ENCODE measurements at places on chromosomes 1 and 21.

DNA sequence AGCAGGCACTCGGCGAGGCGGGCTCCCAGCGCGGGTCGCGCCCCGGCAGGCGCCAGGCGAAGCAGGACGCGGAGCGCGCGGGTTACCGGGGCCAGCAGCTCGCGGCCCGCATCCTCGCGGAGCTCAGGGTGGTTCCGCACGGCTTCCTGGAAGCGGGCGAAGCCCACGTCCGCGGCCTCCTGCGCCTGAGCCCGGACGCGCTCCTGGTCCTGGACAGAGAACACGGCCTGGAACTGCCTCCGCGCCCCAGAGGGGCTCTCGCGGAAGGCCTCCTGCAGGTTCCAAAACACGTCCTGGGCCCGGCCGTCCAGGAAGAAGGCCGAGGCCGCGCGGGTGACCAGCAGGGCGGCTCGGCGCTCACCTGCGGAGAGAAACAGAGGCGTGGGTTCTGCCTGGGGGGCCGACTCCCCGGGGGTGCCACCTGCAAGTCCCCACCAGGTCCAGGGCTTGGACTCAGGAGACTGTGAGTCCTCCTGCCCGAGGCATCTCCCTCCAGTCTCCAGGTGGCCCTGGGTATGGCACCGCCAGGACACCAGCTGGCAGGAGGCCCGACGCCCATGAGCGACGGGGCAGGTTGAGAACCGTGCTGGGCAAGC lies 11.4 kb downstream of the TTC34 start:
- DNase-seq: no peak

- no peak for DNase-seq
Observed at GRCh38 chr1:34721646-34722355, 33.0 kb upstream of the GJB5 start.

- no peak for DNase-seq
Observed at GRCh38 chr1:78070758-78071157, 25.0 kb downstream of the GIPC2 start.

GRCh38 chr1:69711190-69711930 lies 143.6 kb downstream of the LRRC7 start:
- no peak for DNase-seq

GRCh38 chr21:32979598-32980268 lies 46.0 kb upstream of the OLIG2 start:
- DNase-seq: no peak

DNA sequence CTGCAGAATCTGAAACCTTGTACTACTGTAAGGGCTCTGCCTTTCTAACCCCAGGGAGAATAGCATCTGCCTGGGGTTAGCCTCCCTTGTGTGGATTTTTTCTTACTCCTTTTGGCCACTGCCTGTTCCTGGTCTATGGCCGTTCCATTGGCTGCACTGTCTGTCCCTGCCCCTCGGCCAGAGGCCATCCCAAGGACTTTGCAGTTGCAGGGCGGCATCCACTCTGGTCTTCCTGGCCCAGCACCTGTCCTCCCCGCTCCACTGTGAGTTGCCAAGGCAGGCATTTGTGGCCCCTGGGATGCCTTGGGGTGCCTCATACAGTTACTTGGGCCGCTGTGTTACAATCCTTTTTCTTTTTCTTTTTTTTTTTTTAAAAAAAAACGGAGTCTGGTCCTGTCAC lies 45.8 kb downstream of the PDE9A start:
- no peak for DNase-seq

GRCh38 chr1:229286099-229286766 lies 15.3 kb downstream of the RAB4A start:
- no peak for DNase-seq

GRCh38 chr1:25123551-25123950 lies 108.8 kb downstream of the SYF2 start:
- no peak for DNase-seq

- no peak for DNase-seq
Observed at GRCh38 chr1:58432851-58433668, 113.5 kb downstream of the OMA1 start.

DNA sequence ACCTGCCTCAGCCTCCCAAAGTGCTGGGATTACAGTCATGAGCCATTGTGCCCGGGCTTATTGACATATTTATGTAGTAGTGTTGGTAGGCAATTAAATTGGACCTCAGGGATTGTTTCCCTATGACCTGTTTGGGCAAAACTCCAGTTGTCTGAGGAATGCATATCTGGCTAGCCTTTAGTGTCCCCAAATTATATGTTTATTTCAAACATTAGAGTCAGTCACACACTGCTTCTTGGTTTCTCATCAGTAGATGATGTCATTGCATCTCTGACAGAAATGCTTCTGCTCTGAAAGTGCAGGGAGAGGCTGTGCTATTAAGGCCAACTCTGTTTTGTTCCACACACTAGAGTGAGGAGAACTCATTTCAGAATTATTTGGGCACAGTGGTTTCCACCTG lies 12.5 kb downstream of the PIP5K1A start:
- DNase-seq: no peak

DNA sequence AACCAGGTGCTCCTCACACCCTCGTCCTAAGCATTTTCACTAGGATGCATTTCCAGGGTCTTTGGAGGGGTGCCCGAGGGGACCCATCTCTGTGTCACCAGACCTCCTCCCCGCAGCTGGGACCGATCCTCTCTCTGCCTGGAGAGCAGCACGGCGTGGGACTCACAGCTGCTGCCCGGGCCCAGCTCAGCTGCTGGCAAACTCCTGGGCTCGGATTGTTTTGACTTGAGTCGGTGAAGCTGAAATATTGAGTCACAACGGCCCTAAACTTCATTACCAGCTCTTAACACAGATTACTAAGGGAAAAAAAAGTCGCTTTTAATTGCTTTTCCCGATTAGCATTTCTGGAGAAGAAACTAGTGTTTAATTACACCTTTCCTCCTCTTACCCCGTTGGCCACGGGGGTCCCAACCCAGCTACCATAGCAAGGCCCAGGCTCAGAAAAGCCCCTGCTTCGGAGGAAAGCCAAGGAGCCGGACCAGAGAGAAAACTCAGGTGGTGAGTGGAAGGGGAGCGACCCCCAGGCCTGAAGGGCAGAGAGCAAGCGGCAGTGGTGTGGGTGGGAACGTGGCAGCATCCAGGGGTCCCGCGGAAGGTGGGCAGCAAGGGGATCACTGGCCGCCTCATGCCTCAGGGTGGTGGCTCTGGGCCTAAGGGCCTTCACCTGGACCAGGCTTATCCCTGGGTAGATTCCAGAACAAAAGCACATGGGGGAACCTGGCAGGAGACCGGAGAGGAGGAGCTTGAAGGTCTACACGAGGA lies 41.7 kb downstream of the CASZ1 start:
- DNase-seq: no peak

- no peak for DNase-seq
Observed at GRCh38 chr1:59506952-59507351, 210.1 kb downstream of the FGGY start.

- no peak for DNase-seq
Observed at GRCh38 chr1:107010582-107010981, 45.9 kb upstream of the PRMT6 start.

- no peak for DNase-seq
Observed at GRCh38 chr21:38388203-38388602, 110.1 kb downstream of the ERG start.

DNA sequence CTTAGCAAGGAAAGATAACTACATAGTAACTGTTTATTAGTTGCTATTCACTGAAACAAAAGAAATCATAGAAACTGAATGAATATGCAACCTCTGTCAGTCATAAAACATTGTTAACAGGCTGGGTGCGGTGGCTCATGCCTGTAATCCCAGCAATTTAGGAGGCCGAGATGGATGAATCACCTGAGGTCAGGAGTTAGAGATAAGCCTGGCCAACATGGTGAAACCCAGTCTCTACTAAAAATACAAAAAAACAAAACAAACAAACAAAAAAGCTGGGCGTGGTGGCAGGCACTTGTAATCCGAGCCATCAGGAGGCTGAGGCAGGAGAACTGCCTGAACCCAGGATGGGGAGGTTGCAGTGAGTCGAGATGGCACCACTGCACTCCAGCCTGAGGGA lies 44.1 kb downstream of the CRB1 start:
- DNase-seq: no peak

- no peak for DNase-seq
Observed at GRCh38 chr1:53655931-53656746, 82.8 kb downstream of the GLIS1 start.

DNA sequence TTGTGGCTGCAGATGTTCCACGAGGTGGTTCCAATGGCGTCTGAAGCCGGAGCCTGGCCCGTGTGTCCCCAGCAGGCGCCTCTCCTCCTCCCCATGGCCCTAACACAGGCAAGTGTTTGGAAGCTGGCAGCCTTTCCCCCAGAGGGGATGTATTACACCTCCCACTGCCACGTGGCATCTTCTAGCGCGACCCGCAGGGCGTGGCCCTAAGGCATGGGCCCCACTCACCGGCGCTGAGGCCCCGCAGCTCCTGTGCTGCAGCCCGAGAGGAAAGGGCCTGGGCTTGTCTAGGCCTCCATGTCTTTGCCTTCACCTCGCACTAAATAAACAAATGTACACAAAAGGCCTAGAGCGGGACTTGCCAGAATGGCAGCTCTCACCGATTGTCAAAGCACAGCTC lies 37.9 kb downstream of the SLC66A1 start:
- no peak for DNase-seq

GRCh38 chr1:156608981-156609380 lies 7.7 kb upstream of the GPATCH4 start:
- DNase-seq: peak; percentile 57

DNA sequence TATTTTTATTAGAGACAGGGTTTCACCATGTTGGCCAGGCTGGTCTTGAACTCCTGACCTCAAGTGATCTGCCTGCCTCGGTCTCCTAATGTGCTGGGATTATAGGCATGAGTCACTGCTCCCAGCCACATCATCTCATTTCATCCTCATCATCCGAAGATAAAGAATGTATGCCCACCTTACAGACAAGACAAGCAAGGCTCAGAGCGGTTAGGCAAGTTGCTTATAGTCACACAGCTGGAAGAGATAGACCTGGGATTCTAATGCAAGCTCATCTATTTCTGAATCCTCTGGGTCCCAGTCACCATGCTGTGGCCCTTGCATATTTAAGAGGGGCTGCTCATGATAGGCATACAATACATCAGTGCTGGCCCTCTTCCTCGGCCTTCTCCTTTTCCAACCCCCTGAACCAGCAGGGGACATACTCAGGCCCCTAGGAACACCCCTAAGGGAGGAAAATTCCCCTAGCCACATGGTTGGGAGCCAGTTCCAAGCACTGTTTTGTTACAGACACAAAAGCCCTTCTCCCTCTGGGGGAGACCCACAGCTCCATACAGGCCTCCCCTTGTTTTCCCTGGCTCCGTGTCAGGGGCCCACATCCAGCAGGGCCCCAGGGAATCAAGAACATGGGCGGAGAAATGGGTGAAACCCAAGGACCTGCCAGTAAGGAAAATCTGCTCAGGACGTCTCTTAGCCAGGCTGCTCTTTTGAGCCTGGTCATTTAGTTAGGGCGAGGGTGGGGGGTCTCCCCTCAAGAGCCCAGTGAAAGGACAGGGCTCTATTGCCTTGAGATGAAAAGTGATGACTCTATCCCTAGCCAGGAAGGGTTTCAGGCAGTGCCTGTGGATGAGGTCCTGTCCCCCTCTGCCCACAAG lies 6.9 kb downstream of the CSRP1 start:
- DNase-seq: no peak

DNA sequence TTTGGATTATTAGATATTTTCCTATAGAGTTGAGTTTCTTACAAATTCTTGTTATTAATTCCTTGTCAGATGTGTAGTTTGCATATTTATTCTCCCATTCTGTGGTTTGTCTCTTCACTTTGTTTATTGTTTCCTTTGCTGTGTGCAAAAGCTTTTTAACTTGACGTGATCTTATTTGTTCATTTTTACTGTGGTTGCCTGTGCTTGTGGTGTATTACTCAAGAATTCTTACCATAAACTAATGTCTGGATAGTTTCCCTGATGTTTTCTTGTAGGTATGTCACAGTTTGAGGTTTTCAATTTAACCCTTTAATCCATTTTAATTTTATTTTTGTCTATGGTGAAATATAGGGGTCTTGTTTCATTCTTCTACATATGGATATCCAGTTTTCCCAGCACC lies 72.1 kb upstream of the LHX8 start:
- DNase-seq: no peak

- no peak for DNase-seq
Observed at GRCh38 chr1:202501281-202501680, 152.8 kb downstream of the PPP1R12B start.

DNA sequence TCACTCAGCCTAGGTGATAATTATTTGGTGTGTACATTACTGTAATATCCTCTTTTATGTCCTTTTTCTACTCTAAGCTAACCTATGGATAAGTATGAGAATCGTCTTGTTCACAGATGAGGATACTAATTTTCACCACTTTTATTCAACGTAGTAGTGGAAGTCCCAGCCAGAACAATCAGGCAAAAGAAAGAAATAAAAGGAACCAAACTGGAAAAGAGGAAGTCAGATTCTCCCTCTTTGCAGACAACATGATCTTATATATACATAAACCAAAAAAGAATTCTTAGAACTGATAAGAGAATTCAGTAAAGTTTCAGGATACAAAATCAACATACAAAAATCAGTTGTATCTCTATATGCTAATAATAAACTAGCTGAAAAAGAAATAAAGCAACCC lies 12.6 kb upstream of the RGL1 start:
- no peak for DNase-seq

GRCh38 chr1:97728436-97728835 lies 192.4 kb downstream of the DPYD start:
- no peak for DNase-seq

GRCh38 chr1:54277451-54278341 lies 77.7 kb downstream of the MRPL37 start:
- no peak for DNase-seq

- no peak for DNase-seq
Observed at GRCh38 chr1:11180342-11180744, 8.8 kb upstream of the ANGPTL7 start.

DNA sequence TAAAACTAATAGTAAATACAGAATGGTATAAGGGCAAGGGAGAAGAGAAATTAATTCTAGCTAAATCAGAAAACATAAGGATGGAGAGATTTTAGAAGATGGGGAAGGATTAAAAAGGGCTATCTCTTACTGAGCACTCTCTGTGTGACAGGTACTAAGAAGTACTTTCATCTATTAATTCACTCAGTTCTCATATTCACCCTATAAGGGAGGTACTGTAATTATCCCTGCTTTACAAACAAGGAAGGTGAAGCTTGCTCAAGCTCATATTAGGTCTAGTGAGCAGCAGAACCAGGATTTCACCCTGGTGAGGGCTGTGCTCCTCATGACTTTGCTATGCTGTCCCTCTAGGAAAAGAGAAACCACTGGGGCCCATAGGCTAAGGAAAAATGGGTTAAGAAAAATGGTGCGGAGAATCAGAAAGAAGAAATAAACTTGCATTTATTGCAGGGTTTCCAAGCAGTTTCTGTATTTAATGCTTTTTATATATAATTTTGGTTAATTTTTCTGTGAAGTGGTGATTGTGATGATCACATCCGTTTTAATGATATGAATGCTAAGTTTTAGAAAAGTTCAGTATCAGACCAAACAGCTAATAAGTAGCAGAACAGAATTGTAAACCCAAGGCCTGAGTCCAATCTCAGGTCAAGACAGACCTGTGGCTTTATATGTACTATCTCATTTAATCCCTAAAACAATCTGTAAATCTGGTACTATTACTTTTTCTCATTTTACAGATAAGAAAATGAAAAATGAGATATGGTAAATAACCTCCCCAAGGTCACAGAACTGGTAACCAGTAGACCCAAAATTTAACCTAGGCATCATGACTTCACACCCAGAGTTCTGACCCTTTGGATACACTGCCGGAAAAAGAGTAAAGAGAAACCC lies 1.7 kb downstream of the PCNX2 start:
- no peak for DNase-seq

- DNase-seq: no peak
Observed at GRCh38 chr21:17964199-17964598, 145.0 kb upstream of the C21orf91 start.
